ENCODE measurements at places on chromosomes 3 and 15.

DNA sequence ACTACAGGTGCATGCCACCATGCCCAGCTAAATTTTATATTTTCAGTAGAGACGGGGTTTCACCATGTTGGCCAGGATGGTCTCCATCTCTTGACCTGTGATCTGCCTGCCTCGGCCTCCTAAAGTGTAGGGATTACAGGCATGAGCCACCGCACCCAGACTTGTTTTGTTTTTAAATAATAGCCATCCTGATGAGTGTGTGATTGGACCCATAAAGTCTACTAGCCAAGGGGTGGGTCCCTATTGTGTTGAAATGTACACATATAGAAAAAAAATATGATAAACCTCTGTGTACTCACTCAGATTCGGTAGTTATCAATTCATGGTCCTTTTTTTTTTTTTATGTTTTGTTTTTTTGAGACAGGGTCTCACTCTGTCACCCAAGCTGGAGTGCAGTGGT is 17.3 kb downstream of the ZNF592 start:
- no peak for DNase-seq

DNA sequence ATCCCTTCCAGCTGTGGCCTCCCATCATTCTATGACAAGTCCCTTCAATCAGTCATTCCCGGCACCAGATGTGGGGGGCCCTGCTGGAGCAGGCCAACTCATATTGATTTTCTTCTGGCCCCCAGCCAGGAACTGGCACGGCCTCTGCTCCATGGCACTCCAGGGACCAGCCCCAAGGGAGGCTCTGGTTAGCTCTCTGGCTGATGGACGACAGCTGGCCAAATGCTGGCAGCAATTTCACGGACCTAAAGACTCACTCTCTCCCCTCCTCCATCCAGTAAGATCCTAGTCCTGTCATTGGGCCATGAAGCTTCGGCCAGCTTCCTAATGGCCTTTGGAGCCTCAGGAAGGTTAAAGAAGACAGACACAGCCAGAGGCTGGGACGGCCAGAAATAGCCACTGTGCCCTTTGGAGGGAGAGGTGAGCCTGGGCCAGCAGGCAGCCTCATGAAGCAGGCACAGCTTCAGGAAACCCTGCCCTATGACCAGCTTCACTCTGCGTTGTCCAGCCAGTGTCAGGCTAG is 131.0 kb downstream of the MEX3B start:
- no peak for DNase-seq

GRCh38 chr3:129973853-129974563 is 512 bp upstream of the TRH start:
- DNase-seq = no peak

DNA sequence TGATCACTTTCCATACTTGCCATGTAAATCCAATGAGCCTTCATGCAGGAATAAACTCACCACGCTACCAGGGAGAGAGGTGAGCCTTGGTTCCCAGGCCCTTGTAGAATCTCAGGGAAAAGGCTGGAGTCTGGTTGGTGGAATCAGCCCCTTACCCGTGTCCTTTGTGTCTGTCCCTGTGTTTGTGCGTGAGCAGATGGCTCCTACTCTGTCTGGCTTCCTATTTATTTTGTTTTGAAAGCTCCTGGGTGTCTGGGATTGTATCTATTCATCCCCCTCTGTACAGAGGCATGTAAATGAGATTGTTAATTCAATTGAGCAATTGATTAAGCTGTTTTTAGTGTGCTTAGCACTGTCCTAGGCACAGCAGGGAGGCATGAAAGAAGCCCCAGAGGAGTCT is 278.1 kb downstream of the THSD4 start:
- no peak for DNase-seq

GRCh38 chr15:67091071-67091979 is 25.9 kb downstream of the SMAD3 start:
- peak; percentile 45 for DNase-seq

- DNase-seq = no peak
Observed at GRCh38 chr3:187971629-187972028, 182.3 kb upstream of the LPP start.

DNA sequence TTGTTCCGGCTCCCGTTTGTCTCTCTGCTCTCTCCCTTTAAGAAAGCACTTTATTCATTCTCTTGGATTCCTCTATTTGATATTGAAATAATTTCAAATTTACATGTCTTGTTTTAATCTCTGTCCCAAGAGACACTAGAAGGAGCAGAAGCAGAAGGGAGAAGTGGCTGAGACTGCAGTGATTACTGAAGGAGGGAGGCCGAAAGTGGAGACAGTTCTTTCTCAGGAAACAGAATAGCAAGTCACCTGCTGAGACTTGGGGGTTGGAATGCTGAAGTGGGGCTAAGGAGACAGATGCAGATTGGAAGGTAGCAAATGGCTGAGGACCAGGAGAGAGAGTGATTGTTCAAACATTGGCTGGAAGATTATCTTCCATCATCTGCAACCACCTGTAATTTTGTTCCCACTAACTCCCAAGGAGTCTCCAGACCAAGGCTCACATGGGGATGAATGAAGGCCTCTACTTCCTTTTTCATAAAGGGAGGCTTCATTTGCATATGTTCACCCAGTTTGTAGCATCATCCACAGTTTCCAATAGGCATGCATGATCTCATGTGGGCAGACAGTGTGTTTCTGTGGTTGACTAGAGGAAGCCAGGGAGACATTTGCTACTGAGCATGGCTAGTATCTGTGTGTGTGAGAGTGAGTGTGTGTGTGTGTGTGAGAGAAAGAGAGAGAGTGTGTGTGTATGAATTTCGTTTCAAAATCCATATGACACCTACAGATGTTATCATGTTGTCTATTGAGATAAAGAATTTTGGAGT is 24.0 kb downstream of the LTF start:
- DNase-seq = peak; percentile 6

DNA sequence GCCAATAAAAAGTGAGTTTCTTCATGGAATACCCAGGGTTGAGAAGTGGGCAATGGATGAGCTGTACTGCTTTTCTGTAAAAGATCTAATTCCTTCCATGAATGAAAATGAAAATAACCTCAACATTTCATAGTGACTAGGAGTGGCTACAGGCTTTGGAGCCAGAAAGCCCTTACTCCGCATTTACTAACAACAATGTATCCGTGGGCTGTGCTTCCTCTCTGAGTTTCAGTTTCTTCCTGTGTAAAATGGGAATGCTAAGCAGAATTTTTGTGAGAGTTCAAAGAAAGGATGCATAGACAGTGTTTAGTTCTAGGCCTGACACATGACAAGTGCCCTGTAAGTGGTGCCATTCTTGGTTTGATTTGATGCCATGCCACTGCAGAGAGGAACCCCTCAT is 47.5 kb upstream of the TM4SF1 start:
- no peak for DNase-seq

DNA sequence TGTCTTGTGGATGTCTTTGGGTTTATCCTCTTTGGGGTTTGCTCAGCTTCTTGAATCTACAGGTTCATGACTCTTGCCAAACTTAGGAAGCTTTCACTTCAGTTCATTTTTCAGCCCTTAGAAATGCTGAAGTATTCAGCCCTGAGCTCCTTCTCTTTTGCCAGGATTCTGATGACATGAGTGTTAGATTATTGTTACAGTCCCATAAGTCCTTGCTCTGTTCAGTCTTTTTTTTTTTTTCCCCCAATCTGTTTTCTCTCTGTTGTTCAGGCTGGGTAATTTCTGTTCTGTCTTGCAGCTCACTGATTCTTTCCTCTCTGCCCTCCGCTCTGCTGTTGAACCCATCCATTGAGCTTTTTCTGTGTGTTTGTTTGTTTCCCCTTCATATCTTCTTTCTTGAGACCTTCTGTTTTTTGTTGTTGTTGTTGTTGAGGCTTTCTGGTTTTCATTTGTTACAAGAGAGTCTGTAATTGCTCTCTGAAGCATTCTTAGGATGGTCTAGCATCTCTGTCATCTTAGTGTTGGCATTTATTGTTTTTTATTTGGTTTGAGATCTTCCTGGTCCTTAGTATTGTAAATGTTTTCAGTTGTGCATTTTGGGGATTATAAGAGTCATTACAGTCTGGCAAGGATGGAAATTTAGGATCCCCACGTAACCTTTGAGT is 18.4 kb downstream of the LRCH3 start:
- no peak for DNase-seq

DNA sequence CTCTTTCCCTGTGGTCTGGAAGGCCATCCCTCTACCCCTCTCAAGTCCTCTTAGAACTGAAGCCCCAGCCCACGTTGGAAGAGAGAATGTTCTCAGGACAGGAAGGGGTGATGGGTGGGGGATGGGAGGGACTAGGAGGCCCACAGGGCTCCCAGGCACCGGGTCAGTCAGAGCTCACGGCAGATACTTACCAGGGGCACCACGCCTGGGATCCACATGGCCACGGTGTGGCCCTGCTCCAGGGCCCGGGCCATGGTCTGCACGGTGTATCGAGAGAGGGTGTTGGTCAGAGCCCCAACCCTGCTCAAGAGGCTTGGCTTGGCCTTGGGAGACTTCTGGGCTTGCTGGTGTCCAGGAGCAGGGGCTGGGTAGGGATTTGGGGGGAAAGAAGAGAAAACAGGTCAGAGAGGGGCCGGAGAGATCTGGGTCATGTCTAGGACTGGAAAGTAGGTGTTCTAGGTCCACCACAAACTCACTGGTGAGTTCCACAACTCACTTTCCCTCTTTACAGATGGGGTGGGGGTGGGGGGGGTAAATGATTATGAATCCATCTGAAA is 9.8 kb downstream of the PLIN1 start:
- no peak for DNase-seq

- DNase-seq = no peak
Observed at GRCh38 chr3:176814285-176814684, 383.0 kb downstream of the TBL1XR1 start.

GRCh38 chr3:103047640-103048039 is 612.8 kb downstream of the ZPLD1 start:
- DNase-seq = no peak

- no peak for DNase-seq
Observed at GRCh38 chr3:78901544-78901943, 866.3 kb downstream of the ROBO1 start.

DNA sequence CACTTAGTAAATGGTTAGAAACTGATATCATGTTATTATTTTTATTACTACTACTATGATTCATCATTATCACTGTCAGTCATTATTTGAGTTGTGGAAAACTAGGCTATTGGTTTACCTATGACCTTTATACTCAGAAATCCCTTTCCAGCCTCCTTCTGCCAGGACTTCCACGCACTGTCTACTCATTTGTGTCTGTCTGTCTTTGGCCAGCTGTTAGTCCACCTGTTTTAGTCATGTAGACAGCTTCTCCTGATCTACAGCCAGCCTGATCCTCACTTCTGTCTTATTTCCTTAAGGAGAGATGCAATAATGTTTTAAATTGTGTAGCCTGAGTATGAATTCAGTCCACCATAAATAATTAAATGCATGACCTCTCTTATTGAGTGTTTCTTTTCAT is 162.8 kb downstream of the EPHA3 start:
- no peak for DNase-seq

DNA sequence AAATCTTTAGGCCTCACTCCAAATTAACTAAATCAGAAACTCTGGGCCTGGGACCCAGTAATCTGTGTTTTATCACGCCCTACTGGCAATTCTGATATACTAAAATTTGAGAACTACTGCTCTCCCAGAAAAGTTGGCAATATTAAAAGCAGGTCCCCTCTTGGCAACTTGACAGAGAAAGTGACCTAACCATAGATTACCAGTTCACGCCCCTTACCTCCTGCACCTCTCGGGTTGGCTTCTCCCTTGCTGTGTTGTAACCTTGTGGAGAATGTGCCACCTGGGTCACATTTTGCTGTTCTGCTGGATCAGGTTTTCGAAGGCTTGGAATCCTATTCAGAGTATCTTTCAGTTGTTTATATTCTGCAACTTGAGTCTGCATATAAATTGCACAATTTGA is 59.1 kb downstream of the GOLIM4 start:
- DNase-seq = no peak

DNA sequence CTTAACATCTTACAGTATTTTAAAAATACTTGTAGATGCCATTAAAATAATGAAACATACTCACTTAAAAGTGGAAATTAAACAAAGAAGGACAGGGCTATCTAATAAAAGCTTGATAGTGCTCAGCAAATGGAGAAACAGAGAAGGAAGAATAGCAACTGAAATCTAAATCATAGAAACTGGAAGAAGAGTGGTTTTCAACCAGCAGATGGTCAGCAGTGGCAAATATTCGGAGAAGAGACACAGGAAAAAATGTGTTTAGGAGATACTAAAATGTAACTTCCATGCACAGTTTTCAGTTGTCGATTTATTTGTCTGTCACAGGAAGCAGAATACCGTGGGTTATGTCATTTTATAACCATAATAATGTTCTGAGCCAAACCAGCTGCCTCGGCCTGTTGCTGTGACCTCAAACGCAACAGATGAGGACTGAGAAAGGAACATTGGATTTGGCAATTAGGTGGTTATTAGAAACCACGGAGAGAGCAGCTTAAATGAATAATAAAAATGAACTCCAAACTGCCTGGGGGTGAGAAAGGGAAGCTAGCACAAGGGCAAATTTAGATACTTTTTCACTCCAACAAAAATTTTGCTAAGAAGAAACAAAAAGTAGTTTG is 246.6 kb upstream of the KCNMB2 start:
- DNase-seq = no peak

DNA sequence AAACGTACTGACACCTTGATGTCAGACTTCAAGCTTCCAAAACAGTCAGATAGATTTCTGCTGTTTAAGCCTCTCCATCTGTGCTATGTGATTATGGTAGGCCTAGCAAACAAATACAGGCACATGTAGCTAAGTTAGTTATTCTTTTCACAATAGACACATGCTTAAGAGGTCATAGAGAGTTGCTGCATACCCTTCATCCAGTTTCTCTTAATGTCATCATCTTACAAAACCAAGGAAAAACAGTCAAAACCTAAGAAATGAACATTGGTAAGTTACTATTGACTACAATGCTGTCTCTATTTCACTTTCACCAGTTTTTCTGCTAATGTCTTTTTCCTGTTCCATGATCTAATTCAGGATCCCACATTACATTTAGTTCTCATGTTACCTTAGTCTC is 946.8 kb downstream of the TUSC7 start:
- no peak for DNase-seq

Measured in stimulated activated CD4-positive, alpha-beta T cell treated with anti-CD3 and anti-CD28 coated beads, Interleukin-1b, Interleukin-23, amount 100 ng/mL, for 1 hour (primary cell).